ENCODE measurements at places on chromosomes 1 and 21. TPM values are rescaled to one million over a fixed set of nuclear protein-coding genes. Genes with fewer than 3 reads are reported as not detected.

DNA sequence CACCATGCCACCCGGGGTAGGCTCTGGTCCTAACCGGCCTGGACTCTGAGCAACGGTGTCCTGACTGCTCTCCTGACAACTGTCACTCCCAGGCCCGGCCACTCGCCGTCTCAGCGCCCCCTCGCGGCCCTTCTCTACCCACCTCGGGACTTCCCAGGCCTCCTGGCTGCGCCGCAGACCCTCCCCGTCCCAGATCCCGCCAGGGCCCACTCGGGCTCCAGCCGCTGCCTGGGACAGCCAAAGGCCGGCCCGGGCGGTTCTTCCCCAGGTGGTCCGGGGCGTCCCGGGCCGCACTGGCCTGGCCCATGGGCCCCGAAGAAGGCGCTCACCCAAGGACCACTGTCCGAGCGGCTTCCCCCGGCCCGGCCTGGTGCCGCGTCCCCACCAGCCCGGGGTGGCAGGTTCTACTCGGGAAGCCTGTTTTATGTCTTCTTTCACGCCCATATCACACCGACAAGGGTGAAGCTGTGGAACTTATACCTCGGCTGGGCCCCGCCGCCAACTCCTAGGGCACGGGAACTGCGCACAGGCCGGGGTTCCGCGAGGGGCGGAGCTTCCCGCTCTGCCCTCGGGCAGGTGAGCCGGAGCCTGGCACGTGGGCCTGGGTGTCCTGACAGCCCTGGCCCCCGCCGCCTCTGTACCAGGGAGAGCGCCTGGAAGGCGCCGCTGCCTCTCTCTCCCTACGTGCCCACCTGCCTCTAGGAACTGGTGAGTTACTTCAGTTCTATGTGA, 138.3 kb downstream of the TTLL7 start:
- H3K4me1 ChIP-seq = no peaks in the 10 kb centered on the region
- peak overlapping the region; percentile 79 for H3K4me3 ChIP-seq
- peak overlapping the region; percentile 87 for H3K27ac ChIP-seq
- DNase-seq = peak; percentile 95
- no peaks in the 10 kb centered on the region for H3K27me3 ChIP-seq
- H3K36me3 ChIP-seq = no peaks in the 10 kb centered on the region

- no peak for DNase-seq
- no peaks in the 10 kb centered on the region for H3K27me3 ChIP-seq
- H3K27ac ChIP-seq = no peak overlapping the region
- no peaks in the 10 kb centered on the region for H3K4me1 ChIP-seq
- no peaks in the 10 kb centered on the region for H3K36me3 ChIP-seq
- no peak overlapping the region for H3K4me3 ChIP-seq
Measured at GRCh38 chr1:82145656-82146055, 344.9 kb downstream of the ADGRL2 start.

GRCh38 chr1:38587766-38588165, 271.8 kb downstream of the RRAGC start:
- no peaks in the 10 kb centered on the region for H3K27me3 ChIP-seq
- no peak overlapping the region for H3K27ac ChIP-seq
- H3K4me3 ChIP-seq = no peak overlapping the region
- no peaks in the 10 kb centered on the region for H3K4me1 ChIP-seq
- no peaks in the 10 kb centered on the region for H3K36me3 ChIP-seq
- DNase-seq = no peak

Gene TNNT2
- polyA plus RNA-seq = 24.0 TPM

Gene ENTREP3
- 6.0 TPM for polyA plus RNA-seq

Gene CFHR3
- polyA plus RNA-seq = 1.6 TPM

Data from aorta (tissue), 5 donors.